ENCODE measurements at places on chromosomes 4 and X.

GRCh38 chr4:181952478-181952877 is 290.7 kb upstream of the TENM3 start:
- peak; percentile 37 for DNase-seq

GRCh38 chrX:108735679-108736508 is 469 bp downstream of the IRS4 start:
- DNase-seq, result peak; percentile 20

- no peak for DNase-seq
Observed at GRCh38 chr4:79197275-79198009, 128.4 kb downstream of the NAA11 start.

- no peak for DNase-seq
Observed at GRCh38 chr4:44652002-44652401, 577 bp upstream of the YIPF7 start.

GRCh38 chr4:96729641-96730040 is 889.7 kb downstream of the PDHA2 start:
- no peak for DNase-seq

- DNase-seq, result no peak
Observed at GRCh38 chrX:120036704-120037103, 40.8 kb downstream of the RHOXF2B start.

DNA sequence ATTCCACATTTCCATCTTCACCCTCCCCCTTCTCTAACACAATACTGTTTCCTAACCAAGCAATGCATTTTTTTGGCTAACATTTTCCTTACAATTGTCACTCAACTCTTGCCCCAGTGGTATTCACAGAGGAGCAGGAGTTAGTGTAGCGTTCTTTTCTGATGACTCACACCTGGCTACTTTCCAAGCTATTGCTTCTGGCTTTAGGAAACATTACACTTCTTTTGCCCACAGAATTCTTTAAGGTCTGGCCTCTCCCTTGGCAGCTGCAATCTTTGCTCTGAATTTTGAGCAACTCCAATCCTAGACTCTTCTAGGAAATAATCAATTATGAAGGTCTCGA is 27.5 kb upstream of the PDGFC start:
- peak; percentile 94 for DNase-seq

DNA sequence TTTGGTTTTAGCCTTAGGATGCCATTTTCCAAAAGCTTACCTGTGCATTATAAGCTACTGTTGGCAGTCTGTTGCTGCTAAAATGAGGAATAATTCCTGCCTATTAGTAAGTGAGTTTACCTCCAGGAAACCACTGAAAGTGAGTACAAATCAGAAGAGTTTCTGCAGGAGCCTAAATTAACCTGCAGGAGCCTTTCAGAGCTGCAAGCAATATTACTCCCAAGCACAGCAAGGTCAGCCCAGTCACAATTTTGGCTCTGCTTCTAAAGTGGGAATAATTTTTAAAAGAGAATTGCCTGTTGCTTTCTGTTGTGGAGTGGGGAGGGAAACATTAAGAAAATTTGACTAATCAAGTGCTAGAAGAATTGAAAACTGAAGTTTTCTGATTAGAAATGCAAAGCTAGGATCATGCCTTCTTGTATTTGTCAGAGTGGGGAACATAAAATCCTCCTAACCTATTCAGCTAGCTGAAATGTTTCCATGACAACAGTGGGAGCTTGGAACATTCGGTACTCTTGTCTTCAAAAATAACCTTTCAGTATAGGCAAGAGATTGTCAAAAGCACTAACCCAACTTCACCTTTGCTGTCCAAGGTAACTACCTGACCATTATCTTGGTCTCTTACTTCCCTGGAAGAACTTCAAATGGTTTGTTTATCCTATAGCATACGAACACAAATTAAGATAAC is 193.2 kb downstream of the COMMD8 start:
- no peak for DNase-seq

DNA sequence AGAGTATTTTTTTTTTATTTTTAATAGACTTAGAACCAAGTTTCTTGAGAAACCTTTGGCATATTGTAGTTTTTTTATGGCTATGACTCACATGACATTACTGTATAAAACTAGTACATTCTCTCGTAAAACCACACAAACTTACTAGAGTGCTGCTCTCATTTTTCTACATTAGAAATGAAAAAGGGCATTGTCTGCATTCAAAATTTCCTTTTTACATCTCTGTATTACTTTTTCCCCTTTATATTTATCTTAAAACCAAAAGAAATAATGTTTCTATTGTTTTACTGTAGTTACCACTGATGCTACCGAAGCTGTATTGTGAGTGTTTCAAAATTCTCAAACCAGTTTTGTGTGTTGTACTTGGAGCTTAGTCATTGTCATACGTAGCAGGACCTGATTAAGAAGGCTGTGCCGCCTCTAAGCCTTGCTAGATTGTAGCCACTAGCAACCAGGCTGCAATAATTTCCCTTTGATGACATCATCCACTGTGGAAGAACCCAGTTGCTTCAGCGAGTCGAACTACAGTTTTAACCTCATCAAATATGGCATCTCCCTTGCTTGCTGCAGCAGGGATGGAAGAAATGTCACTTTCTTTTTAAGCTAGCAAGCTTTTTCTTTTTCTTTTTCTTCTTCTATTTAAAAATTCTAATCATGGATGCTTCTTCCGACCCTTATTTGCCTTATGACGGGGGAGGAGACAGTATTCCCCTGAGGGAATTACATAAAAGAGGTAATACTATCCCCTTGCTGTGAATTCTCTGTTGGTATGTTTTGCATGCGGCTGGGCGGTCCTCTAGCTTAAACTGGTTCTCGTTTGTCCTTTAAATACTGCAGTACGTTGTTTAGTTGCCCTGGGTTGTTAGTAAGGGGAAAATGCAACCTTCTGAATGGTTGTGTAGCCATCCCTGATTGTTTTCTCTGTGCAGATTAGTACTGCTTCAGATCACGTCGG is 39.6 kb downstream of the CLCN3 start:
- peak; percentile 93 for DNase-seq

DNA sequence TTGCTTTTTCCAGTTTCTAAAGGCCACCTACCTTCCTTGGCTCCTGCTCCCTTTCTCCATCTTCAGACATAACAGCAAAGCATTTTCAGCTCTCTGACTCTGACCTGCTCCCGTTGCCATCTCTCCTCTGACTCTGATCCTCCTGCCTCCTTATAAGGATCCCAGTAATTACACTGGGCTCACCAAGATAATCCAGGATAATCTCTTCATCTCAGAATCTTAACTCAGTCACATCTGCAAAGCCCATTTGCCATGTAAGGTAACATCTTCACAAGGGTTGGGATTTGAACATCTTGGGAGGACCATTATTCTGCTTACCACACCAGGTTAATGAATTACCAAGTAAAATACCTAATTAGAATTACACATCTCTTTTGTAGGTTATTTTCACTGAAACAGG is 41.3 kb upstream of the MAGED1 start:
- no peak for DNase-seq

- peak; percentile 38 for DNase-seq
Observed at GRCh38 chrX:110992611-110993010, 103.4 kb upstream of the PAK3 start.

DNA sequence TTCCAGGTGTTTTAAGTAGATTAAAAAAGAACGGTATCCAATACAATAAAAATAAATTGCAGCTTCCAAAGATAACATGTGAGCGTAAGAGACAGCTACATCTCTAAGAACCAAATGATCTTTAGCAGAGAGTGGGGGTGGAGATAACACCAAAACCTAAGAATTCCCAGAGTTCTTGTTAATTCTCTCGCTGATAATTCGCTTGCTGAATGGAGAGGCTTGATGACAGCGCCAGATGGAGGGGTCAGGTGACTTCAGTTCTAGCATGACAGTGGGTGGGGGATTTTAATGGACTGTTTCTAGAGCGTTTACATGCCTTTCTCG is 2.3 kb downstream of the CLCN4 start:
- no peak for DNase-seq

- DNase-seq, result no peak
Observed at GRCh38 chrX:109389917-109390316, 92.0 kb downstream of the GUCY2F start.

GRCh38 chrX:30283456-30284200 is 25.6 kb downstream of the NR0B1 start:
- DNase-seq, result peak; percentile 87

GRCh38 chr4:103306870-103307375 is 108.8 kb upstream of the CENPE start:
- no peak for DNase-seq

DNA sequence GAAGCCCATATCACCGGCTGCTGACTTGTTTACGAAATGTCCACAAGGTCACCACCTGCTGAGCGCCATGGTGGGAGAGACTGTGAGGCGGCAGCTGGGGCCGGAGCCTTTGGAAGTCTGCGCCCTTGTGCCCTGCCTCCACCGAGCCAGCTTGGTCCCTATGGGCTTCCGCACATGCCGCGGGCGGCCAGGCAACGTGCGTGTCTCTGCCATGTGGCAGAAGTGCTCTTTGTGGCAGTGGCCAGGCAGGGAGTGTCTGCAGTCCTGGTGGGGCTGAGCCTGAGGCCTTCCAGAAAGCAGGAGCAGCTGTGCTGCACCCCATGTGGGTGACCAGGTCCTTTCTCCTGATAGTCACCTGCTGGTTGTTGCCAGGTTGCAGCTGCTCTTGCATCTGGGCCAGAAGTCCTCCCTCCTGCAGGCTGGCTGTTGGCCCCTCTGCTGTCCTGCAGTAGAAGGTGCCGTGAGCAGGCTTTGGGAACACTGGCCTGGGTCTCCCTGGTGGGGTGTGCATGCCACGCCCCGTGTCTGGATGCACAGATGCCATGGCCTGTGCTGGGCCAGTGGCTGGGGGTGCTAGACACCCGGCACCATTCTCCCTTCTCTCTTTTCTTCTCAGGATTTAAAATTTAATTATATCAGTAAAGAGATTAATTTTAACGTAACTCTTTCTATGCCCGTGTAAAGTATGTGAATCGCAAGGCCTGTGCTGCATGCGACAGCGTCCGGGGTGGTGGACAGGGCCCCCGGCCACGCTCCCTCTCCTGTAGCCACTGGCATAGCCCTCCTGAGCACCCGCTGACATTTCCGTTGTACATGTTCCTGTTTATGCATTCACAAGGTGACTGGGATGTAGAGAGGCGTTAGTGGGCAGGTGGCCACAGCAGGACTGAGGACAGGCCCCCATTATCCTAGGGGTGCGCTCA is 8.7 kb upstream of the MSANTD1 start:
- no peak for DNase-seq
